Stimulated activated effector memory CD8-positive, alpha-beta T cell treated with anti-CD3 and anti-CD28 coated beads, Interleukin-12 subunit alpha, Interleukin-12 subunit beta, amount 100 ng/mL, for 72 hours (primary cell): ENCODE measurements at places on chromosomes 1 and 21.

GRCh38 chr1:63908016-63908415 is 134.2 kb downstream of the ROR1 start:
- DNase-seq = no peak

- no peak for DNase-seq
These were observed 40.7 kb downstream of the ARHGEF11 start for GRCh38 chr1:157004806-157005205.

DNA sequence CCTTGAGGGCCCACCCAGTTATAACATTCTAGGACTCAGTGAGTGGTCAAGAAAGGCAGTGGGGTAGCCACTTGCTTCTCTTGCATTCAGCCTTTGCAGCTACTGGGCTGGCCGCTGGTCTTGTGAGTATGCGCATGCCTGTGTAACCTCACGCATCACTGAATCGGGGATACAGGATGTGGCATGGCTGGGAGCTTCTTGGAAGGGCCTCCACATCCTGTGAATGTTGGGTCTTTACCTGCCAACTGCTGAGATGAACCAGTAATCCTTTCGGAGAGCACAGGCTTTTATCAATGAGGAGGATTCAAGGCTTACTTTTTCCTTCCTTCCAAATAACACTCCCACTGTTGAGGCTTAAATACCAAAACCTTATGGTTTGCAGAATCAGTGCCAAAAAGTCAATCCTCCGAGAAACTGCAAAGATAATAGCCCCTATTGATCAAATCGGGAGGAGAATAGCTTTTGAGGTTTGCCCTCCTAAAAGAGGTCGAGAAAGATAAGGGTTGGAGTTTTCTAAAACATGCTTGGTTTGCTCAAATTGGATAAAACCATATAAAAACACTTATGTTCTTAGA is 198.9 kb upstream of the UBE2U start:
- DNase-seq = no peak

DNA sequence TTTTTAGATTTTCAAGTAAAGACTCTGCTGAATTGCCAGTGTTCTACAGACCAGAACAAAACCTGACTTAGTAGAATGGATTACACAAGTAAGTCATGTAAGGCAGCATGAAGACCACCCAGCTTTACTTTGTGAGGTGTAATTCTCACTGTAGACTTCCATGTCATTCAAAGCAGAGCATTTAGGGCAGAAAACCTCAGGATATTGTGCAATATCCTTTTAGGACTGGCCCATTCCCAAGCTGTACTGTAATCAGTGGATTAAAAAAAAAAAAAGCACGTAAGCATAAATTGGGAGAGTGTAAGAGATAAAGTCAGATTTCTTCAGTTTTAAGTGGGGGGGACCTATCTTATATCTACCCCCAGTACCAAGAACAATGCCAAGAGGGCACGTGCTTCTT is 380.5 kb upstream of the PRMT6 start:
- no peak for DNase-seq

GRCh38 chr1:226680653-226681052 is 58.4 kb downstream of the ITPKB start:
- DNase-seq = no peak

GRCh38 chr1:96465441-96465840 is 256.1 kb upstream of the PTBP2 start:
- no peak for DNase-seq

DNA sequence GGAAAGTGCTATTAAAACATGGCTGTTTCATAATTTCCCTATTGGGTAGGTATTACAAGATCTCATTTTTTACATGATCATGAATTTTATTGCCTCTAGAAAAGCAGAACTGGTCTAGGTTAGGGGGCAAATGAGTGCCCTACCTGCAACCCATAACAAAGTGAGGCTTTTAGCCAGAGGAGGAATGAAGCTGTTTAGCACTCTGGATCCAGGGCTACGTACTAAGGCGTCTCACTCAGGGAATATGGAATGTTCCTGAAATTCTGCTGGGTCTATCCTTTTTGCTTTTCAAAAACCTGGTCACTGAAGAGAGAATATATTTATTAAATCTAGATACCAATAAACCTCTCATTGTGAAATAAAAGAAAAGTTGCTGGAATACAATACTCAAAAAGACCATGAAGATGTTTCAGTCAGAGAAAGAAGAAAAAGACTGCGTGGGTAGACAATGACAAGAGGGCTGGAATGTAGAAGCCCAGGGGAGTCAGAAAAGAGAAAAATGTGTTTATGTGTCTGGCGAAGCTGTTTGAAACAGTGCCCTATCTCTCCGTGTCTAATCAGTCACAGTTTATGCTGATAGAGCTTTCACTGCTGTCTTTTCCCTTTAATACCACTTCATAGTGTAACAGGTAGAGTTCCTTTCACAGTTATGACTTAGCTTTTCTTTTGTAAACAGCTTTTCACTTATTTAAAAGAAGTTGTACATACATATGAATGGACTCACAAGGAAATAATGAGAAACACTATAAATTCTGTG is 25.0 kb upstream of the SYDE2 start:
- DNase-seq = no peak

DNA sequence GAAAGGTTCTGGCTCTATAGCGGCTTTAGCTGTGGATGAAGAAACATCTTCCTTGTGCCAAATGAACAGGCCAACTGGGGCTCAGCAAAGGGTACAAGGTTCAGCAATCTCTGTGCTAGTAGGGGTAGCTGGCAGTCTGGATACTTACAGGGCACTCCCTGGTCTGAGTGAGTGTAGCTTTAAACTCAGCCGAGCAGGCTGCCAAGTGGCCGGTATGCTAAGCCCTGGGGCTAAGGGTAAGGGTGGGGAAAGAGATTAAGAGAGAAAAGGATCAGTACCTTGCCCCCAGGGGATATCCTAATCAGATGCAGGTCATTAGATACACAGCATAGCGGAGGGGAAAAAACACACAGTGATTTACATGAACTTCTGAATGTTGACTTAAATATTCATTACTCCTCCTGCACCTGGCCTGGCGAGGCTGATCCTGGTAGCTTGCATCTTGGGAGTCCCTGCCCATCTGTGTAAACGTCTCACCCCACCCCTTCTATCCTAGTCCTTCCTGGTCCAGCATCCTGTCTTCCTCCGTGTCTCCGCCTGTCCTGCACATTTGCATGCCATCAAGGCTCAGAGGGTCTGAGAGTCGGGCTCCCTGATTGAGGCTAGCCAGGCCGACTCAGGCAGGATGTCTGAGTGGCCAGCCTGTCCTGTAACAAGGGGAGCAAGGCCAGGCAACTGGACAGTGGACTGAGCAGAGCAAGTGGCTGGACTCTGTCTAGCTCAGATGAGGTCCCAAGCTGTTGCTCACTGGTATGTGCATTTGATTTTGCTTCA is 39.5 kb upstream of the CNTN2 start:
- DNase-seq = no peak

- no peak for DNase-seq
These were observed 81.5 kb downstream of the OBSCN start for GRCh38 chr1:228289239-228289849.

DNA sequence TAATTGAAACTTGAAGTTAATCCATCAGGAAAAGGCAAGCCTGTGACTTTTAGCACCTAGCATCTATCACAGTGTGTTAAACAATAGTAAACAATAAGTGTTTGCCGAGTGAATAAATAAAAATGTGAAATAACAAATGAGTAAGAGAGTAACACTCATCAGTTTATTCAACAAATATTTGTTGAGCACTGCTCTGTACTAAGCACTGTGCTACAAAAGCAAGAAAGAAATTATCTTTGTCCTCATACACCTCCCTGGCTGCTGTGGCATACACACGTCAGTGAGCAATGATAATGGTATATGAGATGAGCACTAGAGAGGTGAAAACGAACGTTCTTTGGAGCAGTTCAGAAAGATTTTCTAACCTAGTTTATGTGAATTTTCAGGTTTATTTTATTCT is 295.0 kb upstream of the LRRC7 start:
- DNase-seq = no peak

DNA sequence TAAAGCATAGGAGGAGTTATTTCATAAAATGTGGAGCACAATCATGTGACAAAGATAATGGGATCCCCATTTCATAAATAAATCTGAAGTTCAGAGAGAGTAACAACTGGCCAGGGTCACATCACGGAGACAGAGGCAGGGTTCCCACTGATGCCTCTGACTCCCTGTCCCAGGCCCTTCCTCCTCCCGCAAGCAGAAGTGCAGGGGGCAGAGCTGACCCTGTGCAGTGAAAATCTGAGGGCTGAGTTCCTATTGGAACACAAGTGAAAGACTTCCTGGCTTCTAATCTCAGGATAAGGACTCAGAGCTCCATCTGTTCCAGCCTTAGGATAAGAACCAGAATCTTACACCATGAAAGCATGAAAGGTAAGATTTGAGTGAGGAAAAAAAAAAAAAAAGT is 22.0 kb downstream of the SELL start:
- no peak for DNase-seq

DNA sequence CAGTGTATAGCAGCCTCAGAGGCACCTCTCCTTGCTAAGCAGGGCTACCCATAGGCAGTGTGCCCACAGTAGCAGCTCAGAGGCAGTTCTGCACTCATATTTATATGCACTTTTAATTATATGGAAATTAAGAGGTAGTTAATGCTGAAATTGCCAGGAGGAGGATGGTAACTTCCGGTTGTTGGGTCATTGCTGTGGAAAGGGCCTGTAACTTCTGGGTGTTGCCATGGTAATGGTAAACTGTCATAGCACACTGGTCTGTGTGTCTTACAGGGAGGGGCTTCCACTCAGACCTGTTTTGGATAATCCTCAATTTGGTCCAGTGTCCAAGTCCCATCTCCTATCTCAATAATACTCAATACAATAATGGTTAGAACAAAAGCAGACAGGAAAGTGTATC is 7.6 kb downstream of the CFH start:
- DNase-seq = no peak

DNA sequence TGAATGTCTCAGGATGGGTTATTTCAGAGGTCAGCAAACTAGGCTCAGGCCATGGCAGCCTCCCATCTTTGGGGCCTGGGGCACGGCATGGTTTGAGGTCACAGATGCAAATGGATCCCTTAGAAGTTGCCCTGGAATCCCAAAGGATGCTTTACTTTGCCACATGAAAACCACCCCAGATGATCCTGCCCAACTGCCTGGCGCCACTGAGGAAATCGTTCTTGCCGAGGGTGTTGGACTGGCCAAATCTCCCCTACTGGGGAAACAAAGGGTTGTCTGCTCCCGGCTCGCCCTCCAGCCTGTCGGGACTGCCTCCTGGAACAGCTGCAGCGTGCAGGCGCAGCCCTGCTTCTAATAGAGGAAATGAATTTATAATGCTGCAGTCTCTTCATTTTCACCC is 173.0 kb upstream of the LMO4 start:
- no peak for DNase-seq

DNA sequence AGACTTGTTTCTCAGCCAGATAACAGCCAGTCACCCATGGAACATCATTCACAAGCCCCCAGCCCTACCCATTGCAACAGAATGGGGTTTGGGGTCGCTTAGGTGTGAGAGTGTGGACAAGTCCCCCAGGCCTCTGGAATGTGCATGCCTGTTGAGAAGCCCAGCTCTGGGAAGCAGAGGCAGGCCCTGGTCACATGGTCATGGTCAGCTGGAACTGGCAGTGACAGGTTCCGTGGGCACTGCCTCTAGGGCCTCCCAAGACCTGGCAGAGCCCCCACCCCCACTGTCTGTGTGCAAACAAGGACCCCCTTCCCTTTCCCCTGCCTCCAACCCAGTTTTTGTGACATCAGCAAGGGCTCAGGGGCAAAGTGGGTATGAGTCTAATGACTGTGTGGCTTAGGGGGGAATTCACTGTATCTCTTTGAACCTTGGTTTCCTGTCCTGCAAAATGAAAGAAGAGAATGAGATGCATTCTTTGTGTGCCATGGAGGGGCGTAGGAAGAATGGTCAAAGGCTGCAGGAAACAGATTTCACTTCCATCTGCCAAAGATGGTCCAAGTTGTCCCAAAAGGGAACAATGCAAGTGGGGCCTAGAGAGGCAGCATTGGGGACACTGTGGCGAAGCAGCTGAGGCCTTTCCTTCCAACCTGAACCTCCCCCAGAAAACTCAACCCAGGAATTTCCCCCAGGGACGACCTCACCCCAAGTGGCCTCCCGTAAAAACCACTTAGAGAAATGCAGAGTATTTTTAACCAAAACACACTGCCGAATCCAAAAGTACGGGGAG is 34.7 kb upstream of the SELENON start:
- DNase-seq = no peak

DNA sequence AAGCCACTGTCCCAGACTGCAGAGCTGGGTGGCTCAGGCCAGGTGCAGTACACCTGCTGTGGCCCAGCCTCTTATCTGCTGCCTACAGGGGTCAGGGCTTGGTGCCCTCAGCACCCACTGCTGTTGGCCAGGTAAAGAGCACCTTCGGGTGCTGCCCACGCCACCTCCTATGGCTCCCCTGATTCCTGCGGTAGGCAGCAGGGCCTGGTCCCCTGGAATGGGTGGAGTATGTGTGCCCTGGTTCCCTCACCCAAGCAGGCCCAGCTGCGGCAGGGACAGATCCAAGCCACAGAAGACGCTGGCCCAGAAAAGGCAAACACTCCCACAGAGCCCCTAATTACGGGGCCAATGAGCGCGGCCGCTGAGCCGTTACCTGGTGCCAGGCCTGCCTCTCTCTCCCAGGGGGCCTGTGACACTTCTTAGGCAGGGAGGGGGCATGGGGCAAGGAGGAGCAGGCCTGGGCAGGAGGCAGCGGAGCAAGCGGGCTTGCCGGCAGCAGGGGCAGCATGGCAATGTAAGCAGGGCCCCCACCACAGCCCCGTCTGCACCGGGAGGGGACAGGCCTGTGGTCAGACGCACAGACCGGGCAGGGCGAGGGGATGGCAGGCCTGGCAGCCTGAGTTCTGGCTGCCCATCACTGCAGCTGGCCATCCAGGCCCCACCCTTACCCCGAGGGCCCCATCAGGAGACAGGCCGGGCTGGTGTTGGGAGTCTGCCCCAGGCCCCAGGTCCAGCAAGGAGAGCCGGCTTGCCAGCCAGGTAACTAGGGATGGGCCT is 19.0 kb downstream of the ESPN start:
- no peak for DNase-seq

DNA sequence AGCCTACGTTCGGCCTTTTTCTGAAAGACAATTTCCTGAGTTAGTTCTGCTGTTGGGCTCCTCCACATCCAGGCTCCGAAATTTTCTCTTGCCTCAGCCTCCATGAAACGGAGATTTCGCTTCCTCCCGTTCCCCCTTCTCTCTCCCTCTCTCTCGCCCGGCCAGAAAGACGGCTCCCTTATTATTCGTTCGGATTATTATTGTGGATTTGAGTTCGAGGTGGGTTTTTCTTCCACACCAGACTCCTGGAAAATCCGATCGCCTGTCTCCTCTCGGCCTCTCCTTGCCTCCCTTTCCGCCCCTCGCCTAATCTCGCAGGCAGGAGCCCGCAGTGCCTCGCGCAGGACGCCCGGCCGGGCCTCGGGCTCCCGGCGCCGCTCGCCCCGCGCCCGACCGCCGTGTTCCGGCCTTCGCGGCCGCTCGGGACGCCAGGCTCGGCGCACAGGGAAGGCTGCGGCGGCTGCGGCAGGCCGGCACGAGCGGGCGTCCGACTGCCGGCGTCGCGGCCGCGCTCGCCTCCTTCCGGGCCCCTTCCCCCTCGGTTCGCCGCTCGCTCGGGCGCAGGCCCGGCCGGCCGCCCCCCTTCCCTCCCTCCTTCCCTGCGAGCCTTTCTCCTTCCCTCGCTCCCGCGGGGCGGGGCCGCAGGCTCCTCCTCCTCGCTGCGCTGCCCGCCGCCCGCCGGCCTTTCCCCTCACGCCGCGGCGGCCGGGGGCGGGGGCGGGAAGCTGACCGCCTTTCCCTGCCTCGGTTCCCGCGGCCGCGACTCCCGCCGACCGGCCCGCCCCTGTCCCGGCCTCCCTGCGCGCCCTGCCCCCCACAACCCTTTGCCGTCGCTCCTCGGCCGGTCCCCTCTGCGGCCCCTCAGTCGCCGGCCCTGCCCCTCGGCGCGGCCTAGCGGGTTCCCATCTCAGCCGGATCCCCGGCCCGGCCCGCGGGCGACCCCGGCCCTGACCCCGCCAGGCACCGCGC is at the start of gene ARHGEF11:
ARHGEF11 (minus strand) TSS at position 493 of the 969 bp plus-strand sequence. CDS start 1,412 bp downstream, outside the sequence.
- peak; percentile 19 for DNase-seq
